Aorta (tissue), 5 donors: ENCODE measurements at places on chromosomes 6 and 20.

DNA sequence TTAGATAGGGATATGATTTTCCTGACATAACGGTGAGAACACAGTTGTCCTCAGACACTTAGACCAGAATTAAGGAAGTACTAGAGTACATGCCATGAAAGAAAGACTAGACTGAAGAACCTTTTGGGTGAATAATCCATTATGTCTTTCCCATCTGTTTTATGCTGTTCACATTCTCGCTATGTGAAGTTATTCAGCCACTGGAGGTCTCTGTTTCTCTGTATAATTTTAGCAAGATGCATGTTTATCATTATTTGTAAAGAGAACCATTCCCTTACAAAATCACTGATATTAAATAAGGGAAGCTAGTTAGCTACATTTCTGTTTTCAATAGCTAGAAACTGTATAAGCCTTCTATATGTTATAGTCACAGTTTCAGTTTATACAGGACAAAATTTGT lies 391.9 kb downstream of the CD109 start:
- DNase-seq, result no peak

DNA sequence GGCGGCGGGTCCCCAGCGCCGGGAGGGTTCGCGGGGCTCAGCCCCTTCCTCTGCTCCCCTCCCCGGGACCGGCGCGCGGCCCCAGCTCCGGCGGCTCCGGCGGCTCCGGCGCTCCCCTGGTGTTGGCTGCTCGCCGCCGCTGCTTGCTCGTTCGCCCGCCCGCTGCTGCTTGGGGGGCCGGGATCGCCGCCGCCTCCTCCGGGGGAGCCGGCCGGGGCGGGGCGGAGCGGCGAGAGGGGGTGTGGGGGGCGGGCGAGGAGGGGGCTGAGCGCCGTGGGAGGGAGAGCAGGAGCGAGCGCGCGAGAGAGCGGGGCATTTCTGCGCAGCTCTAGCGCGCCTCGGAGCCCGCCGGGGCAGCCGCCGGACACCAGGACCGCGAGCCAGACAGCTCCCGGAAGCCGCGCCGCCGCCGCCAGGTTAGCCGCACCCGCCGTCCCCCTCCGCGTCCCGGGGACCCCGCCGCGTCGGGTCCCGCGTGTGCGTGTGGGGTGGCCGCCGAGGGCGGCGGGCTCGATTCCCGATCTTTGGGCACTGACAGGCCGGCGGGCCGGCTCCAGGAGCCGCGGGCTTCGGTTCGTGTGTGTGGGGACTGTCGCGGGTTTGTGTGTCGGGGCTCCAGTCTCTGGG lies 62.0 kb upstream of the EPB41L1 start:
- peak; percentile 80 for DNase-seq

DNA sequence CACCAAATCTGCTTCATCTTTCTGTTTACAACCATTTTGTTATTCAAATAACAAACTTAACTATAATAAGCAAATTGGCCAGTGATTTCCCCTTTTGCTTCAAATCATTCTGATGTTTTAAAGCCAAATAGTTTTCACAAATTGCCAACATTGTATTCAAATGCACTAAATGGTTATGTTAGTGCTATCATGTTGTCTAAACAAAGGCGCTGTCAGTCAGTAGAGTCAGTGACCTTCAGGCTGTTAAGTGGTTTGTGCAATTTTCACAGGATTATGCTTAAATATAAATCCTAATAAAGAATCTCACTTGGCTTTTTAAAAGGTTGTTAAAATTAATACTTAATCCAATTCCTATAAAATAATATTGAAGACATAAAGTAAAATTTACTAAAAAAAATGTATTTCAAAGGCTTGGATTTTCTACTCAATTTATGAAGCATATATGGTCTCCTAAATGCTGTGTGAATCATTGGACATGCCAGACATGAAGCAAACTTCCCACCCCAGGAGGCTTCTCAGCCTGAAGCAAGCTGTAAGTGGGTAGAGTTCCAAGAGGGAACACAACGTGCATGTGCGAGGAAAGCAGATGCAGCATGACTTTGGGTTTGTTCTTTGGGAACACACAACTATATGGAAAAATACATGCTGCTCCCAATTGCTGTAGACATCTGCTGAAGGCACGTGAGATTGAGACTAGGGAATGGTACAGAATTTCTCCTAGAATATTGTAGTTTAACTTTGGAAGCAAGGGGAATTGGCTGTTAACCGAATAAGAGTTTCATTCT lies 54.9 kb downstream of the RSPO3 start:
- DNase-seq, result no peak

DNA sequence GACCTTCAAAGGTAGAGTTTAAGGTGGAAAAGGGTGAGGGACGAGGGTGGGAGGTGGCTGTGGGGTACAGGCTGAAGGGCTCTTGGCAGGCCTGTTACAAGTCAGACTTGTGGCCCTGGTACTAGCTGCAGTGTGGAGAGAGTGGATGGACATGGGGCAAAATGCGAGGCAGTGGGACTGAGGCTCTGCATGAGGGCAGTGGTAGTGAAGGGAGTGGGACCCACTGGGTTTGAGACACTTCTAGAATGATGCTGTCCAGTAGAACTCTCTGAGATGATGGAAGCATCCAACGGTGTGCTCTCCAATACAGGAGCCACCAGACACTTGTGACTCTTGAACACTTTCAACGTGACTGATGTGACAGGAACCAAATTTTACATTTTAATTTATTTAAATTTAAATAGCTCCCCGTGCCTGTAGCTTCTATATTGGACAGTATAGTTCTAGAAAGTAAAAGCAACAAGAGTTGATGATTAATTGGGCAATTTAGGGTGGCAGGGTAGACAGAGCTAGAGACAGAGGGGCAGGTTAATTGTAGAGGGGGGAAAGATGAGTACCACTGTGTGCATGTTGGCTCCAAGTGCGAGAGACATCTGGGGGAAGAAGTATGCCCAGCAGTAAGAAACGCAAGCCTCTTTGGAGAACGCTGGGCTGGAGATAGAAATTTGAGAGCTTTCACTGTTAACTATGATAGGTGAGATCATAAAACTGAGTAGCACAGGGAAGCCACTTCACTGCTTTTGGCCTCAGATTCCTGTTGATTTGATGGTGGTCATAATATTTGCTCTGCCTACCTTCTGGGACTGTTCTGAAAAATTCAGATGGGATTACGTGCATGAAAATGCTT lies 77.5 kb downstream of the TXNDC5 start:
- DNase-seq, result no peak

GRCh38 chr20:38872491-38873049 lies 53.6 kb upstream of the FAM83D start:
- no peak for DNase-seq

DNA sequence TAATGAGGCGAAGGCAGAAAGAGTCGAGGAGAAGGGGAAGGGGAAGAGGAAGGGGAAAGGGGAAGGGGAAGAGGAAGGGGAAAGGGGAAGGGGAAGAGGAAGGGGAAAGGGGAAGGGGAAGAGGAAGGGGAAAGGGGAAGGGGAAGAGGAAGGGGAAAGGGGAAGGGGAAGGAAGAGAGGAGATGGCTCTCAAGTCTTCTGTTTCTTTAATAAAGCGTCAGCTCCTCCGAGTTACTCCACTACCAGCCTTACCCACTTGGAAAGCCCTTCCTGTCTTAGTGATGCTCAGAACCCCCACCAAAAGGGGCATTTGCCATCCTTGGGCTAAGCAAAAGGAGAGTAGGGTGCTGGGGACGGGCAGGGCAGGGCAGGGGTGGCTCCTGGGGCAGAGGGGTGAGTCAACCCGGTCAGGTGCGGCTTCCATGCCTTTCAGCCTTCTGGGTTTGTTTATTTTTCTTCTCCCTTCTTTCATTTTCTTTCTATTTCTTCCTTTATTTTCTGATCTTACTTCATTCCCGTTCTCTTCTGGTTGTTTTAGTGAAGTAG lies 476 bp upstream of the CLIC5 start:
- DNase-seq, result no peak

- no peak for DNase-seq
Measured at GRCh38 chr6:112252571-112253497, 1.5 kb downstream of the LAMA4 start.

DNA sequence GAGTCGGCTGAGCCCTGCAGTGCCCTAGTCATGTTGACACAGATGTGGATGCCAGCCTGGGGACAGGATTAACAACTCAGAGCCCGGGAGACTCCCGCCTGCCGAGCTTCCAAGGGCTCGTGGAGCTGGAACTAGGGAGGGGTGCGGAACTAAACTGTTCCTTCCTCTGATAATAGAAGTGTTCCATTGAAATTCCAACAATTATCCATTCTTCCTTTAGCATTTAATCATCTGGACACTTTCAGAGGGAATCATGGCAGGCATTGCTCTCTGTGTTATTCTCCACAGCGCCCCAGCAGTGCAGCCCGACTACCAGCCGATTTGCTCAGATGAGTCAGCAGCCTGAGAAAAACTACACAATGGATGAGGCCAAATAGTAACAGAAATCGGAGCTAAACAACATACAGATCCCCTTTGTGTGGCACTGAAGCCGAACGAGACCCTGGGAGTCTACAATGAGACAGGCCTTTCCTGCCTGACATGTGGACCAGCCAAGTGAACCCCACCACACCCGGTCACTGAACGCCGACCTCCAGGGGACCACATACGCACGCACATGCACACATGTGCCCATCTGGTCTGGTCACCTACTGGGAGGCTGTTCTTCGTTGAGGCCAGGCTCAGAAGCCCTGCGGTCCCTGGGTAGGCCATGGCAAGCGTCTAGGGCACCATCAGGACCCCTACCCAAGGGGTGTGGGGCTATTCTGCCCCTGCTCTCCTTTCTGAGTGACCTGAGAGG lies 238.4 kb upstream of the AFDN start:
- DNase-seq, result no peak

DNA sequence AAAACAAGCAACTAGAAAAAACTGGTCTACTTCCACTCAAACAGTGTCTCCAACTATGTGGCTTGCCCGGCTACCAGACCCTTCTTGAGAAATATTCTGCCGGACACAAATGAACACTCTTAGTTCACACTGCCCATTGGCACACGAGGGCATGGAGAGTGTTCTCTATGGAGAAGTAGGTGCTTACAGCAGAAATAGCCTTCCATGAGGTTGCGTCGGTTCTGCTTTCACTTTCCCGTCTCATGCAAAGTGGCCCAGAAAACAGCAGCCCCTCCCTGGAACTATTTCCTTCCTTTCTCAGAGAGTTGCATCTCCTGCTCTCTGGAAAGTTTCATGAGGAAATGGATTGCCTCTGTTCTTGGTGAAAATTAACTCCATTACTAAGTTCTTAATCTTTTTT lies 9.5 kb upstream of the HLA-DOA start:
- peak; percentile 85 for DNase-seq

DNA sequence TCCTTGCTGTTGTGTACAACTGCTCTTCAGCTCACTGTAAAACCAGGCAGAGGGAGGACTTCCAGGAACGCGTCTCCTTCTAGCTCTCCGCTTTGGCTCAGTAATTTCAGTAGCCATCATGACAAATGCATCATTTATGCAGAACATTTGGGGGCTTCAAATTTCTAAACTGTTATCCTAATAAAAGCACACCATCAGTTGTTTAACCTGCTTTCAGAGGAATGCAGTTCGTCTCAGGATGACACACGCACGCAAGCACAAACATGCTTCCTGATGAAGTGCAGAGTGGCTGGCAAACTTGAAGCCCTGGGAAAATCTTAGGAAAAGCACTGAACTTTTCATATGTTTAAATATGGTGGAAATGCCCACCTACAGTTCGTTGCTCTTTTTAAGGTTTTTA lies 24.4 kb downstream of the SLC22A23 start:
- DNase-seq, result no peak

- no peak for DNase-seq
Measured at GRCh38 chr6:90021711-90022110, 127.4 kb downstream of the GJA10 start.

- no peak for DNase-seq
Measured at GRCh38 chr20:49948809-49949507, 12.8 kb downstream of the RNF114 start.

DNA sequence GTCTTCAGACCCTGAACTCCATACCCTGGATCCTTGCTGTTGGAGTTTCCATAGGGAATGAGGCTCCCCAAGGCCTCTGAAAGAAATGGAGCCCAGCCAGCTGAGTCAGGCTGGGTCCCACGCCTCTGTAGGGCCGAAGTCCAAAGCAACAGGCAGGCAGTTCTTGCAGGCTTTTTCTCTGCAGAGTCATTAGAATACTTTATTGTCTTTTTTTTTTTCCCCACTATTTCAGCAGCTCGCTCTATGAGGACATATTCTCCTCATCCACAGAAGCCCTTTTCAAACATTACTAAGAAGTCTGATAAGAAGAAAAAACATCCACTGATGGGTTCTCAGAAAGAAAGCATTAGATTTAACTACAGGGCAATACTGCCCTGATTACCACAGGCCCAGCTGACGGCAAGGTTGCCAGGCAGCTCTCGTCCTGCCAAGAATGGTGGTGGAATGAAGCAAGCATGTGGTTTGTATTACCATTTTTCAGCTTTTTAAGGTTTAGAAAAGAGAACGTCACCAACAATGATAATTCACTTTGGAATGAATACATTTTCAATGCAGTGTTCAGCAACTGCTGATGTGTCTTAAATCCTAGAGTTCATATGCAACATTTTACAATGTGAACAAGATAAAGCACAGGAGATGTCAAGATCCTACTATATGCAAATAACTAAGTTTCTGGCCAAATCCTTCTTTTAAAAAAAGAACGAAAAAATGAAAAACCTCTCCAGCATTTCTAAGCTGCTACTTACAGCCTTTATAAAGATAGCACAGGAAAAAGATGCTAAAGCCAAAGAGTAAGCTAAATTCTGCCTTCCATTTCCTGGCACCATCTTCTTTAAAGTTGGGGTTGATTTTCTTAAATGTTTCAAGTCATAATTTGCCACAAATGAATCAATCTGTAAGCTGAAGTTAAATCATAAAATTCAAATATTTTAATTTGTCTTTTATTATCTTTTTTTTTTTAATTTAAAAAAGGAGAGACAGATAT lies 223.6 kb upstream of the CITED2 start:
- DNase-seq, result peak; percentile 88

- no peak for DNase-seq
Measured at GRCh38 chr6:91626911-91627310, 1040.0 kb upstream of the MAP3K7 start.

GRCh38 chr6:143238306-143238705 lies 177.6 kb downstream of the AIG1 start:
- no peak for DNase-seq

DNA sequence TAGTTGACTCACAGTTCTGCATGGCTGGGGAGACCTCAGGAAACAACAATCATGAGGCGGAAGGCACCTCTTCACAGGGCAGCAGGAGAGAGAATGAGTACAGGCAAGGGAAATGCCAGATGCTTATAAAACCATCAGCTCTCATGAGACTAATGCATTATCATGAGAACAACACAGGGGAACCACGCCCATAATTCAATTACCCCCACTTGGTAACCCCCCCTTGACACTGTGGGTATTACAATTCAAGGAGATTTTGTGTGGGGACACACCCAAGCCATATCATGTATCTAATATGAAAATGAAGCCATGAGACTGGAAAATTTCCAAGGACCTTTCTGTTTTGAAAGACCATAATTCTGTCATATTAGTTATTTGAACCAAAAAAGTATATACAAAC lies 342.4 kb upstream of the PLCB4 start:
- no peak for DNase-seq
